Kidney tubule cell (primary cell): ENCODE measurements at places on chromosomes 16 and 17.
A peak's percentile ranks its signal among the peaks of the same experiment; 100 is the strongest.

- DNase-seq, result no peak
Measured at GRCh38 chr17:72079700-72080099, 41.1 kb upstream of the SOX9 start.

DNA sequence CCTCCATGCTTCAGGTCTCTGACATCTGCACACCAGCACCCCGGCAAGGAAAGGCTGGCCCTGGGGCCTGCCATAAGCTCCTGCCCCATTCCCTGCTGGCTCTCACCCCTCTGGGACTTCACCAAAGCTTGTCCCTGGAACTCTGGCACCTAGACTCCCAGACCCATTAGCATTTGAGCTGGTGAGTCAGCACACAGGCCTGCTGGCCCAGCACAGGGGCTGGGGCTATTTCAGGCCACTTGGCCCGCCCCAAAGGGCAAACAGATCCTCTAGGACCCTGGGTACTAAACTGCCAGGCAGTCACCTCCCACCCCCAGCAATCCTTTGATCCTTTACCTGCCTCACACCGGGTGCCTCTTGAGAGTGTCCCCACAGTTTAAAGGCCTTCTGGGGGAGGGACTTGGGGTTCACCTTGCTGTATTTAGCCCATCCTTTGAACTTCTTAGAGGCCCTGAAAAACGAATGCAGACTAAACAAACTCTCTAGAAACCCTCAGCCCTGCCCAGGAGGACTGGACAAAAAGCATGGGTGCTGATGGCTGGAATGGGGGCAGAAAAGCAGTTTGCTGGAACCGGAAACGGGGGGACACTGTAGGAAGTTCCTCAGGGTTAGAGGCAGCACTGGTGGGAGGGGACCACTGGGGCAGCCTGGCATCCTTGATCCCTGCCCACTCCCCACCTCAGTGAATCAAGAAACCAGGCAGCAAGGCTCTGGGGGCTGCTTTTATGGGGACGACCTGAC is 3.2 kb upstream of the SAMD14 start:
- DNase-seq, result peak; percentile 65

GRCh38 chr17:59561042-59561441 is 4.4 kb upstream of the DHX40 start:
- DNase-seq, result peak; percentile 26

DNA sequence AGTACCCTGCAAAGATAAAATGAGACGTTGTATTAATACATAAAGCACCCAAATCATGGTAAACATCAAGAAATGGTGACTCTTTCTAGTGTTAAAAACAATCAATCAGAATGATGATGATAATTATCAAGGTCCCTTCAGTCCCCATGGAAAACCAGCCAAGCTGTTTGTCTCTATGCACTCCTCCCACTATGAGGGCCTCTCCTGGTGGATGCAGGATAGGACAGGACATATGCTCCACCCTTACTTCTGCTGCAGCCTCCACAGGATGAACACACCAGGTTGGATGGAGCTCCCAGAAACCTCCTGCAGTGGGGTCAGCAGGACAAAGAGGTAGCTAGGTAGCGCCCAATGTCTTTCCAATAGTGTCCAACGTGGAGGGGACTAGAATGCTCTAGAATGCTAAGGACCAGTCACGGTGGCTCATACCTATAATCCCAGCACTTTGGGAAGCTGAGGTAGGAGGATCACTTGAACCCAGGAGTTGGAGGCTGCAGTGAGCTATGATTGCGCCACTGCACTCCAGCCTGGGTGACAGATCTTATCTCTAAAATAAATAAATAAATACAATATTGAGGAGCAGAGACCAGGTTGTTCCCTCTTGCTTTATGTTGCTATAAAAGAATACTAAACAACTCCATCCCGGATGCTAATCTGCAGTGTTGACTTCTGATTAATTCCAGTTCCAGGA is 9.9 kb upstream of the KDM8 start:
- DNase-seq, result no peak

DNA sequence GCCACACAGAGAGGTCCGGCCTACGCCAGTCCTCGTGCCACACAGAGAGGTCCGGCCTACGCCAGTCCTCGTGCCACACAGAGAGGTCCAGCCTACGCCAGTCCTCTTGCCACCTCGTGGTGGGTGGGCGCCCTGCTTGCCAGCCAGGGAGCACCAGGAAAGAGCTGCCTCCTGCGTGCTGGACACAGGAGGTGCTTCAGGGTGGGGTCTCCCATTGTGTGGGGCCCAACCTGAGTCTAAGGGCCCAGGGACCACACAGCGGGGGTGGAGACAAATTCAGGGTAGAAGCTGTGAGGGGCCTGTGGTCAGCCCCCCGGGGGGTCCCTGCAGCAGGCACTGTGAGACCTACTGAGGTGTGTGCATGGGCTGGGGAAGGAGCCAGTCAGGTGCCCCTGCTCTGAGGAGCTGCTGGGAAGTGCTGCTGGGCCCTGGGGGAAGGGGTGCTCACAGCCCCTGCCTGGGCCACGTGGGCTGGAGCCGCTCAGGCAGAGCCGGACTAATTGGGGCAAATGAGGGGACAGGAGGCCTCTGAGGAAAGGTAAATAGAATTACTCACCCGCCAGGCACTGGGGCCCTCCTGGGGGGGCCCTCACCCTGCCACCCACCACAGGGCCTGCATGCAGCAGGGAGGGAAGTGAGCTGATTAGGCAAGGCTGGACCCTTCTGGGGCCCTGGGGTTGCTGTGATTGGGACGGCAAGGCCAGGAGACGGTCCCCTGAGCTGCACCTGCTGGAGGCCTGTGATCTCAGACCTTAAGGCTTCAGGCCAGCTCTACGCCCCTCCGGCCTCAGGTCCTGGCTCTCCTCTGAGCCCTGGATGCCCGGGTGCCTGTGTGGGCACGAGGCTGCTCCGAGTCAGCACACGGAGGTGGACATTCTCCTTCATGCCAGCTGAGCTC is 11.0 kb downstream of the GCGR start:
- peak; percentile 82 for DNase-seq

- DNase-seq, result no peak
Measured at GRCh38 chr16:4591191-4591590, 23.5 kb downstream of the UBALD1 start.

DNA sequence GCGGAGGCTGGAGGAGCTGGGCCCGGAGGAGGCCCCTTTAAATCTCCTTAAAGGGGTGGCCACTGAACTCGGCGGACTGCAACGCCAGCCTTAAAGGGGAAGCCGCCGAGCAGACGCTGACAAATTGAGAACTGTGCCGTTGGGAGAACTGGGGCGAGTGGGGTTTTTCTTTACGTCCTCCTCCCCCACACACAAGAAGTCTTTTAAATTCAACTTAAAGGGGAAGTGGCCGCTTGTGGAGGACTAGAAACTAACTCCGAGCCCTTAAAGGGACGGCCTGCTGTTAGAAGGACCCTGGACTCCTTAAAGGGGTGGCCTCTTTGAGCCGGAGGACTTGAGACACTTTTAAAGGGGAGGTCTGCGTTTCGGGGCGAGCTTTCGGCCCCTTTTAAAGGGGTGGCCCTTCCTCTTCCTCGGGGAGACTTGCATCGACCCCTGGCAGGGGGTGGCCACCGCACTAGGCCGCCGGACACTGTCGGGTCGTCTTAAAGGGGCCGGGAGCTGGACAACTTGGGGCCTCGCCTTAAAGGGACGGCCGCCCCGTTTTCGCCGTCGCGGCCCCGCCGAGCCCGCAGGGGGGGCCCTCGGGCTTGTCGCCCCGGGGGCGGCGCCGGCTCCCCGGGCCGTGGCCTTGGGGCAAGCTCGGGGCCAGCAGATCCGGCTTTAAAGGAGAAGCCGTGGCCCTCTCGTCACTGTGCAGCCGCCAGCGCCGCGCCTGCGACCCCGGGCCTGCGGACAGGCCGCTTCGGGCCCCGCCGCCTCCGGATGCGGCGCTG is 688 bp downstream of the FBRS start:
- peak; percentile 98 for DNase-seq

- peak; percentile 30 for DNase-seq
Measured at GRCh38 chr17:5282642-5283217, 646 bp downstream of the RABEP1 start.
